Activated naive CD4-positive, alpha-beta T cell treated with anti-CD3 and anti-CD28 coated beads, Interleukin-2, amount 10 ng/mL, durations not matched to agents 7 days and 5 days (primary cell): ENCODE measurements at places on chromosomes 2 and 18.

- DNase-seq, result no peak
Measured at GRCh38 chr18:35050028-35050546, 8.9 kb downstream of the MAPRE2 start.

GRCh38 chr18:21181766-21182165 is 60.3 kb upstream of the GREB1L start:
- no peaks in the 10 kb centered on the region for H3K4me1 ChIP-seq
- no peak overlapping the region for H3K27ac ChIP-seq
- H3K36me3 ChIP-seq, result no peaks in the 10 kb centered on the region
- no peak for DNase-seq

- H3K27me3 ChIP-seq, result peaks cover 15% of the 10 kb centered on the region
- peaks cover 39% of the 10 kb centered on the region for H3K4me1 ChIP-seq
- H3K36me3 ChIP-seq, result no peaks in the 10 kb centered on the region
- peak; percentile 61 for DNase-seq
- H3K27ac ChIP-seq, result peak overlapping the region; percentile 90
Measured at GRCh38 chr2:101473911-101474701, 806 bp downstream of the RFX8 start.

DNA sequence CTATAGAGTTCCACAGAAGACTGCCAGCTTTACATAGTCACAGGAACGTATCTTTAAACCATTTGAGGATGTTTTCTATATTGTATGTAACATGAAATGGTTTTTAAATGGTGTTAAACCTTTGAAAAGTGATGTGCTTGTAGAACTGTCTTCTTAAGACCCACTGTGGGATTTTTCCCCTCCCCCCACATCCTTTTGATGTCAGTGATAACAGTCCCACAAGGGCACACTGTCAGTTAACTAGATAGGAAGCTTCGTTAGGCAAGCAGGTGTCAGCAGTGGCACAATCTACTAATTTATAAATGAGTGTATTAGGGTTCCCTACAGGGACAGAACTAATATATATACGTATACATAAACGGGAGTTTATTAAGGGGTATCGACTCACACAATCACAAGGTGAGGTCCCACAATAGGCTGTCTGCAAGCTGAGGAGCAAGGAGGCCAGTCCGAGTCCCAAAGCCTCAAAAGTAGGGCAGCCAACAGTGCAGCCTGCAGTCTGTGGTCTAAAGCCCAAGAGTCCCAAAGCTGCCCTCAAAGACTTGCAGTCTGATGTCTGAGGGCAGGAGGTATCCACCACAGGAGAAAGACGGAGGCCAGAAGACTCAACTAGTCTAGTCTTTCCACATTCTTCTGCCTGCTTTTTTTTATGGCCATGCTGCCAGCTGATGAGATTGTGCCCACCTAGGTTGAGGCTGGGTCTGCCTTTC is 23.8 kb upstream of the HNRNPLL start:
- H3K4me3 ChIP-seq, result no peak overlapping the region
- peak; percentile 62 for DNase-seq
- peaks cover 21% of the 10 kb centered on the region for H3K4me1 ChIP-seq
- no peaks in the 10 kb centered on the region for H3K27me3 ChIP-seq
- H3K36me3 ChIP-seq, result no peaks in the 10 kb centered on the region

GRCh38 chr18:43563780-43564179 is 286.5 kb upstream of the SYT4 start:
- no peak overlapping the region for H3K4me3 ChIP-seq
- no peak overlapping the region for H3K27ac ChIP-seq
- H3K36me3 ChIP-seq, result no peaks in the 10 kb centered on the region
- DNase-seq, result no peak
- no peaks in the 10 kb centered on the region for H3K27me3 ChIP-seq

GRCh38 chr2:98355881-98356280 is 9.6 kb downstream of the CNGA3 start:
- no peak overlapping the region for H3K4me3 ChIP-seq
- peaks cover 36% of the 10 kb centered on the region for H3K27me3 ChIP-seq
- no peaks in the 10 kb centered on the region for H3K4me1 ChIP-seq
- no peak overlapping the region for H3K27ac ChIP-seq

DNA sequence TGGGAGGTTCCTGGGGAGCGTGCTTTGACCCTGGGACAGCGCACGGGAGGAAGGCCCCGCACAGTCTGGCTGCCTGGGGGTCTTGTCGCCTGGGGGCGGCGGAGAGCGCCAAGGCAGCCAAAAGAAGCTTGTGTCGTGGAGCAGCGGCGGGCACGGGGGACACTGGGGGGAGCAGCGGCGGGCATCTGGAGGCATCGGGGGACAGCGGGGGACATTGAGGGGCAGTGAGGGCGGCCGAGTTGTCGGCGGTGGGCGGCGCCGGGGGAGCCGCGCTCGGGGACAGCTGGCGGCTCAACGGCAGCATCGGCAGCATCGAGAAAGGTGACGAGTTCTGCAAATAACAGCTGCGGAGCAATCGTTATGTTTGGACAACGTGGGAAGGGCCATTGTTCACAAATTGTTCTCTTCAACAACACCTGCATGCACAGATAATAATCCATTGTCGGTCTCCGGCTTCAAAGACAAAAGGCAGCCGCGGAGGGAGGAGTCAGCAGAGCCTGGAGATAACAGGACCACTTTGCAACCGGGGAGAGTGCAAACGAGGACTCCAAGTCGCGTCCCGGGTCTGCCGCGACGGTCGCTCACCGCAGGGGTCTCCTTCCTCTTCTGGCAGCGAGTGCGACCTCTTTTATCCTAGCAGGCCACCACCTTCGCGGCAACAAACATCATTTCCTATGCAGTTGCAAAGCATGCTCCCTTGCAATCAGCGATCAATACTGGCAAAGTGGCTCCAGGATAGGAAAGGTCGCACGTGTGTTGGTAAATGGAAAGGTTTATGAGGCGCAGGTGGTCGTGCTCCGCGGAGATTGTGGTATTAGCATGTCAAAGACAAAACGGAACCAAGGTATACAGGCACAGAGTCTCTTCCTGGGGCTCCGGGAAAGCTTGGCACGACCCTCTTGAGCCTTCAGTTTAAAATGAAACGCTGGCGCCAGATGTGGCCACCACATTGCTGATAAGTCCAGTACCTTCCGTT is 132.3 kb upstream of the DLX2 start:
- peak; percentile 61 for DNase-seq
- H3K4me3 ChIP-seq, result peak overlapping the region; percentile 73
- no peak overlapping the region for H3K27ac ChIP-seq
- peaks cover 71% of the 10 kb centered on the region for H3K27me3 ChIP-seq

- peaks cover 5% of the 10 kb centered on the region for H3K4me1 ChIP-seq
- H3K27ac ChIP-seq, result no peak overlapping the region
- no peaks in the 10 kb centered on the region for H3K36me3 ChIP-seq
Measured at GRCh38 chr2:229712136-229712535, 2.2 kb downstream of the DNER start.

DNA sequence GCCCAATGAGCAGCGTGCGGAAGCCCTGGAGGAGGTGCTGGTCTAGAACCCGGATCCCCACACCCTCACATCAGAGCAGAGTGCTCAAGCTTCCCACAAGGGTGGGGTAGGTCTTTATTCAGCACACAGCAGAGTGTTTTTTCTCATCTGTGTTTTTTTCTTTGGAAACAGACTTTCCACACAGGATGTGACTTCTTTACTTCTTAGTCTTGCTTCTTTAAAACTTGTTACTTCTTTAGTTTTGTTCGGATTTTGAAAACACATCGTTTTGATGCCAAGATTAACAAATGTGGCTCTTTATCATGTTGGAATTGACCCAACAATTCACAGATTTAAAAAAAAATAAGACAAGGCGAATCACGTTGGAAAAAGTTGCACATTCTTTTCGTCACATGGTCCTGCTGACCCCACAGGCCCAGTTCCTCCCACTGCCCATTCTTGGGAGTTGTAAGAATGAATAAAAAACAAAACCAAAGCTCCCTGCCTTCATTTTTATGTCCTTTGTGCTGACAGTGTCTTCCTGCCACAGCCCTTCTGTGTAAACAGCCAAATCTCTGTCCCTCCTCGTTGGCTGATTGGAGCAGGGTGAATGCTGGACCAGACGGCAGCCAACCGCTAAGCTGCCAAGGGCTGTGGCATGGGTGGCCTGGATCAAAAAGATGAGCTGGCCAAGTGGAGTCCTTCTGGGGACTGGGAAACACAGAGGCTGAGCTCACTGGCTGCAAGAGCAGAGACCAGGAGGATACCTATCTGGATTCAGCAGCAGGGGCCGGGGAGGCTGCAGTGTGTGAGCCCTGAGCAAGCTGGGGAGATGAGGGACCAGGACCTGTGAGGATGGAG is 81.6 kb downstream of the TWIST2 start:
- no peaks in the 10 kb centered on the region for H3K36me3 ChIP-seq
- no peaks in the 10 kb centered on the region for H3K4me1 ChIP-seq
- peaks cover 41% of the 10 kb centered on the region for H3K27me3 ChIP-seq
- DNase-seq, result no peak

DNA sequence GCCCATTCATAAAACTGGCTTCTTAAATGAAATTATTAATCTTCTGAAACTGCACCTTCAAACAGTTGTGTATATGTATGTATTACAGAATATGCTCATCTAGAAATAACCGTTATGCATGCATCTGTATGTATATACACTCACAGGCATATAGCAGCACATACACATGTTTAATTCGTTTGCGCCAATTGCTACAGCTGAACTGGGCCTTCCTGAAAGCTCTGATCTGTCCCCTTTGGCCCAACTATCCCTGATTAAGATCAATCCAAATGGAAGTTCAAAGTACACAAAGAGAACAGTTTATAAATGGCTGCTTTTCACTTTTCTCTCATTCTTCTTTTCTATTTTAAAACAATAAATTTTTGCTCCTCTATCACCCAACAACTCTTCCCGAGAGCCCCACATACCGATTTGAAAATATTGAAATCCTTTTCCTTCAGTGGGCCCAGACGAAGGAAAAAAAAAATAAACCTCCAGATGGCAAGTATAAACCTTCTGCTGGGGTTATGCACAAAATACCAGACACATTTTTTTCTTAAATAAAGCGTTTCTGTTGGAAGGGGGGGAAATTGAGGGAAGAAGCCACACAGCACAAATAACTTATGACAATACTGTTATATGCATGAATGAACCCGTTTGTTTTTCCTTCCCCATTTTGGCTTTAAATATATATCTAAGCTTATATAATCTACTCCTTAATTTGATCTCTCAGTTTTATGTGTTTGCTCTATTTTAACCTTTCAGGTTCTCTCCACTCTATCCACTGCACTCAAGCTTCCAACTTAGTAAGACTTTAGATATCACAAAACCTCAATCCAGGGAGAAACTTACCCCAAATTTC is 267.3 kb downstream of the TCF4 start:
- H3K27me3 ChIP-seq, result peaks cover 31% of the 10 kb centered on the region
- H3K36me3 ChIP-seq, result no peaks in the 10 kb centered on the region
- no peak overlapping the region for H3K27ac ChIP-seq
- DNase-seq, result no peak
- H3K4me3 ChIP-seq, result no peak overlapping the region
